Psoas muscle (tissue), 8 donors: ENCODE measurements at places on chromosomes 13 and 19. TPM values are rescaled to one million over a fixed set of nuclear protein-coding genes. Genes with fewer than 3 reads are reported as not detected.

GRCh38 chr13:49791315-49791710, 1.2 kb downstream of the KPNA3 start:
- DNase-seq, result no peak

The CERS1 gene
- 4.3 TPM for total RNA-seq

GRCh38 chr19:3324405-3324856, 42.0 kb upstream of the NFIC start:
- peak; percentile 63 for DNase-seq

DNA sequence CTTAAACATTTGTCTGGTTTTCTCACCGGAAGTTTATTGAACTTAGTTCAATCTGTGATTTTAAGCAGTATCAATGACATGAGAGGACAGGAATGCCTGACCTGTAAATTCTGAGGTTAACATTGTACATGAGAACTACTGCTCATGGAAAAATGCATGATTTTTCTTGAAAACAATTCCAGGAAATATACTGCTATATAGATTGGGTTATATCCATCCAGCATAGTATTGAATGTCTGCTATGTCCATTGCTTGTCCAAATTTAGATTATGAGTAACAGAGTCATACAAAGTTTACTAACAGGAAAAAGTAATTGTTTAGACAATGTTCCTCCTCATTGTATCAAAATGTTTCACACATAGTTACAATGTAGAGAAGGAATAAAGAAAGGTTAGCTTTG, 606.8 kb downstream of the DACH1 start:
- no peak for DNase-seq

GRCh38 chr13:23848646-23849141, 40.5 kb downstream of the MIPEP start:
- DNase-seq, result no peak

The ZNF440 gene
- total RNA-seq, result 2.4 TPM

DNA sequence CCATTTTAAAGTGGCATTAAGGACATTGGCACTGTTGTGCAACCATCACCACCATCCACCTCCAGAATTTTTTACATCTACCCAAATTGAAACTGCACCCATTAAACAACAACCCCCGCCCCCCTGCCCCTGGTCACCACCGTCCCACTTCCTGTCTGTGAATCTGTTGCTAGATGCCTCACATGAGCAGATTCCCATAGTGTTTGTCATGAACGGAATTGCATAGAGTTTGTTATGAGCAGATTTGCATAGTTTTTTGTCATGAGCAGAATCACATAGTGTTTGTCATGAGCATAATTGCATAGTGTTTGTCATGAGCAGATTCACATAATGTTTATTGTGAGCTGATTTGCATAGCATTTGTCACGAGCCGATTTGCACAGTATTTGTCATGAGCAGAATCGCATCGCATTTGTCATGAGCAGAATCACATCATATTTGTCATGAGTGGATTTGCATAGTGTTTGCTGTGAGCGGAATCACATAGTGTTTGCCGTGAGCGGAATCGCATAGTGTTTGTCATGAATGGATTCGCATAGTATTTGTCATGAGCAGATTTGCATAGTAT, 54.0 kb upstream of the GTF3A start:
- DNase-seq, result no peak

The VAV1 gene
- 1.8 TPM for total RNA-seq

The RABAC1 gene
- total RNA-seq, result 49.8 TPM

DNA sequence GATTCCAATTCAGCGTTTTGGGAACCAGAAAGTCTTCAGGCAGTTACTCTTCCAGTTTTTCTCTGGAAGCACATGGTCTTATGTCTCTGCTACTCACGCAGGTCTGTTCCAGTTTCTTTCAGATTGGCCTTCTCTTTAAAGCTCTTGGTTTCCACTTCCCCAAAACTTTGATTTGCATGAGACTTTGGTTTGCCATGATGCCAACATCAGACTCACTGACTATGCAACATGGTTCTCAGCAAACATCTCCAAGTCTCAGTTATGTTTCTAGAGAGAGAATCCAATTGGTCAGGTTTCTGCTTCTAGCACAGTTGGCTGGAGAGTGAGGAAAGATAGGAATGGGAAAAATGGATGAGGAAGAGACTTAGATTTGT, 3.1 kb downstream of the AKAP11 start:
- DNase-seq, result no peak

- DNase-seq, result no peak
Measured at GRCh38 chr13:39405107-39405506, 197.9 kb downstream of the LHFPL6 start.

GRCh38 chr19:10144361-10144760, 24.7 kb upstream of the EIF3G start:
- DNase-seq, result no peak

DNA sequence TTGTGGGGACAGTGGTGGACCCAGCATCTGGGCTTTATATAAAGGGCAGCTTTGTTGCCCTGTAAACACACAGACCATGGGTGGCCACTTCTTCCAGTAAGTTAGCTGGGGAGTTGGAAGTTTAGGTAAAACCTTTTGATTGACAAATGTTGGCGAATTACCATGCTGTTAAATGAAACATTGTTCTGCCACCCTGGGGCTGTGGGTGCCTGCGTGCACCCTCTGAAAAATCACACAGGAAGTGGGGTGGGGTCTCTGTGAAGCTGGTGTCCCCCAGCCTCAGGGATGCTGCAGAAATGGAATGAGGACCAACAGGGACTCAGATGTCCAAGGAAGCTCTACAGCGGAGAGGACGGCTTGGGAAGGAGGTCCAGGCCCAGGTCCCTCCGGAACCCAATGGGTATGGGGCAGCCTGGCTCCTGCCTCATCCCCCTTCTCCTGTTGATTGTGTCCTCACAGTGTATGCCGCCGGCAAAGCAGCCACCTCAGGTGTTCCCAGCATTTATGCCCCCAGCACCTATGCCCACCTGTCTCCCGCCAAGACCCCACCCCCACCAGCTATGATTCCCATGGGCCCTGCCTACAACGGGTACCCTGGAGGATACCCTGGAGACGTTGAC, 2.8 kb upstream of the USF2 start:
- no peak for DNase-seq

- no peak for DNase-seq
Measured at GRCh38 chr13:33483471-33483870, 197.9 kb upstream of the STARD13 start.

DNA sequence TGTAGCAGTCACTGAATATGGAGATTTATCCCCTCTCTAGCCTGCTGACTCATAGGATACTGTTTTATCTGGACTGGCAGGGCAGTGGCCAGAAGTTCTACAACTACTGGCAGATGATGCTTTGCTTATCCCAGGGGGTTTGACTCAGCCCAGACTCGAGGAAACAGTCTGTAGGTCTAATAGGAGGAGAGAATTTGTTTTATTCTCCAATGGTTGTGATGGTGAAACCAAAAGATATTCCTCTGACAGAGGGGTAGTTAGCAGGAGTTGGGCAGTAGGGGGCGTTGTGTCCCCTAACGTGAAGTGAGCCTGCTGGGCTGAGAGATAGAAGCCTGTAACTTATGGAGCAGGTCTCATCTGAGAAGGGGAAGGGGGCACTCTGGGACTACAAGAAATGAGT, 74.9 kb downstream of the WTIP start:
- DNase-seq, result no peak

The CD209 gene
- total RNA-seq, result 2.9 TPM

- no peak for DNase-seq
Measured at GRCh38 chr19:10713317-10713716, 4.6 kb upstream of the DNM2 start.

DNA sequence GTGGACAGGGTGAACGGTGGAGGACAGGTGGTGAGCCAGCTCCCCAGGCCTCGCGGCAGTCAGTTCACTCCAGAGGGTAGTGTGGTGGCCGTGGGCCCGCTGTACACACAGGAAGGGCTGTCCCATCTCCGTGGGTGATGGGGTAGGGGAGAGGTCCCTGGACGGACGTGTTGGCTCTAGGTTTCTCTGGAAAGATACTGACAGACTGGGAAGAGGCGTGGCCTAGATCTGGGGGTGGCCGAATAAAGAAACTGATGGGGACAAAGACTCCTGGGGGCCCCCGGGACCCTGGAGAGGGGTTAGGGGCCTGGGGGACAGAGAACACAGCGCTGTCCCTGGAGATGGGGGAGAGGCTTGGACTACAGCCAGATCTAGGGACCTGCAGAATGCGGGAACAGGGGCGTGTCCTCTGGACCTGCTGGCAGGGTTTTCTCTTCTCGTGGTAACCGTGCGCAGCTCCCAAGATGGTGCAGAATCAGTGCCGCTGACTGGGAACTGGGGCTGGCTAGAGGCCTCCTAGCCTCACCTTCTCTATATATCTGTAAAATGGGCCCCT, 4.0 kb upstream of the PRAM1 start:
- no peak for DNase-seq

- DNase-seq, result no peak
Measured at GRCh38 chr19:29422486-29423085, 103.2 kb upstream of the VSTM2B start.

GRCh38 chr13:75787249-75787928, 151.3 kb downstream of the LMO7 start:
- DNase-seq, result no peak

DNA sequence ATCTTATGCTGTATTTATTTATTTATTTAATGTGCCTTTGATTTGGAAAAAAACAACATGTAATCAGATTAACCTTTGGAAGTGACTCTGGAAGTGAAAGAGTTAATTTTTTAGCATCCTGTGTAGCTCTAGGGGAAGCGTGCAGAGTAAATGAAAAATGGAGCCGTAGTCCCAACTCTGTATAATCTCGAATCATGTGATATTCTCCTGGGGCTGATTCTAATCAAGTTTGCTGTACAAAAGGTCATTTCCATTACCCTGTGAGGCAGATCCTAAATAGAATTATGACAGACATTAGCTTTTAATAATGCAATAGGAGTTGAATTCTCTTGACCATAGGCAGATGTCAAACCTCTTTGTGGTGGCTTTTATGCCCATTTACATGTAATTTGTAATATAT, 238.6 kb upstream of the CSNK1A1L start:
- DNase-seq, result no peak

DNA sequence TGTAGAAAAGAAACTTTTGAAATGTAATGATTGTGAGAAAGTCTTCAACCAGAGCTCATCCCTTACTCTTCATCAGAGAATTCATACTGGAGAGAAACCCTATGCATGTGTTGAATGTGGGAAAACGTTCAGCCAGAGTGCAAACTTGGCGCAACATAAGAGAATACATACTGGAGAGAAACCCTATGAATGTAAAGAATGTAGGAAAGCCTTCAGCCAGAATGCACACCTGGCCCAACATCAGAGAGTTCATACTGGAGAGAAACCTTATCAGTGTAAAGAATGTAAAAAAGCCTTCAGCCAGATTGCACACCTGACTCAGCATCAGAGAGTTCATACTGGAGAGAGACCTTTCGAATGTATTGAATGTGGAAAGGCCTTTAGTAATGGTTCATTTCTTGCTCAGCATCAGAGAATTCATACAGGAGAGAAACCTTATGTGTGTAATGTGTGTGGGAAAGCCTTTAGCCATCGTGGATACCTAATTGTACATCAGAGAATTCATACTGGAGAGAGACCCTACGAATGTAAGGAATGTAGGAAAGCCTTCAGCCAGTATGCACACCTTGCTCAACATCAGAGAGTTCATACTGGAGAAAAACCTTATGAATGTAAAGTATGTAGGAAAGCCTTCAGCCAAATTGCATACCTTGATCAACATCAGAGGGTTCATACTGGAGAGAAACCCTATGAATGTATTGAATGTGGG, 19.3 kb downstream of the ZNF583 start:
- DNase-seq, result no peak

DNA sequence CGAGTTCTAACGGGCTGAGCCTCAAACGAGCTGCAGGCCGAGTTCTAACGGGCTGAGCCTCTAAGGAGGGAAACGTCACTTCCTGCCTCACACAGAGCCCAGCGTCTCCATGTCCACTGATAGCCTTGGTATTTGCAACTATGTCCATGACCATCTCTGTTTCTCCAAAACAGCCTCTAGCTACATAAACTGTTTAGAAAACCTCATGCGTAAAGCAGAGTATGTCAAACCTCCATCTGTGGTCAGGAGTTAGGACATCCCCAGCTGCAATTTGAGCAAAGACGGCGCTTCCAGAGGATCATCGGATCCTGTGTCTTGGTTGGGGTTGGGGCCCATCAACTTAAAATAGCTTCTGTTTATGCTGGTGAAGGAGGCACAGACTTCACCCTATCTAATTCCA, 20.8 kb downstream of the RASA3 start:
- DNase-seq, result peak; percentile 16

GRCh38 chr13:41931337-41931736, 29.6 kb downstream of the VWA8 start:
- no peak for DNase-seq

GRCh38 chr13:22599156-22599555, 581.6 kb upstream of the SGCG start:
- no peak for DNase-seq

The ZNF682 gene
- total RNA-seq, result 1.2 TPM

GRCh38 chr19:33638167-33639034, 16.6 kb downstream of the CHST8 start:
- DNase-seq, result no peak

DNA sequence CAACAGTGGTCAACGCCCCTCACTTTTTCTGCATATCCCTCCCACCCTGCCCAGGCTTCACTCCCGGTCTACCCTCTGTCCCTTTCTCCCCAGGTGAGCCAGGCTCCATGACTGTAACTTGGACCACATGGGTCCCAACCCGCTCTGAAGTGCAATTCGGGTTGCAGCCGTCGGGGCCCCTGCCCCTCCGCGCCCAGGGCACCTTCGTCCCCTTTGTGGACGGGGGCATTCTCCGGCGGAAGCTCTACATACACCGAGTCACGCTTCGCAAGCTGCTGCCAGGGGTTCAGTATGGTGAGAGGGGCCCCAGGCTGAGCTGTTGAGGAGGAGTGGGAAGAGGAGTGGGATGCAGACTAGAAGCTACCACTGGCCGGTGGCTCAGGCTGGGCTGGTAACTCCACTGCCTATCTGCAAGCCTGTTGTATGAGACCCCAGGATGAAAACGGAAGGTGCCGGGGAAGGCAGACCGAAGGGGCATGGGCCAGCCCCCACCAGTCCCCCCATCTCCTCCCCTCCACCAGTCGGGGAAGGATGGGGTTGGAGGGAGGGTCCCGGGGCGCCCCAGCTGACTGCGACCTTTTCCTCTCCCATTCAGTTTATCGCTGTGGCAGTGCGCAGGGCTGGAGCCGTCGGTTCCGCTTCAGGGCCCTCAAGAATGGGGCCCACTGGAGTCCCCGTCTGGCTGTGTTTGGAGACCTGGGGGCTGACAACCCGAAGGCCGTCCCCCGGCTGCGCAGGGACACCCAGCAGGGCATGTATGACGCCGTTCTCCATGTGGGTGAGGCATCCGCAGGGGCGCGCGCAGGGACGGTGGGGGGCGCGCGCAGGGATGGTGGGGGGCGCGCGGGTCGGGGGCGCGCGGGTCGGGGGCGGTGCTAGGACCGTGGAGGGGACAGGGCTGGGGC, 14.4 kb downstream of the ACP7 start:
- DNase-seq, result no peak

The ONECUT3 gene
- total RNA-seq, result not detected

The SMIM17 gene
- not detected for total RNA-seq

DNA sequence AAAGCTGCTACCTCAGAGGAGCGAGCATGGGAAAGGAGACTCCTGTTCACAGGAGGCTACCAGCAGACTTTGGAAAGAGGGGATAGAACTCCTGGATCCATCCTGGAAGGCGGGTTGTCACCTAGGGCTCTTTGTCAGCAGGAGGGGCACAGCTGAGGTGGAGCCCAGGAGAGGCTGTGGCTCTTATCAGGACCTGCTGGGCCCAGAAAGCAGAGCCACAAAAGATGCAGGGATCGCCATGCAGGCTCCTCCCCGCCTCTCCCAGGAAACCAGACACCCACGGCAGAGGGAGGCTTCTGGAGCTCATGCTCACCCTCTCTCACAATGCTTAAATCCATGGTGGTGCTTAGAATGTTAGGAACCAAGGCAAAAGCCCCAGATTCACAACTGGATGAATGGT, 994.2 kb downstream of the UQCRFS1 start:
- DNase-seq, result no peak

The STOML3 gene
- not detected for total RNA-seq
